Activated T-helper 9 cell treated with anti-CD3 and anti-CD28 coated beads, Interleukin-2, amount 50 U/mL, for 16 hours (primary cell): ENCODE measurements at places on chromosomes 12 and 14.
A peak's percentile ranks its signal among the peaks of the same experiment; 100 is the strongest.

- DNase-seq = no peak
These were observed at the start of gene LYZ for GRCh38 chr12:69348162-69348938. Gene LYZ (plus strand): TSS chr12:69348381. CDS start chr12:69348409, 28 bp downstream.

DNA sequence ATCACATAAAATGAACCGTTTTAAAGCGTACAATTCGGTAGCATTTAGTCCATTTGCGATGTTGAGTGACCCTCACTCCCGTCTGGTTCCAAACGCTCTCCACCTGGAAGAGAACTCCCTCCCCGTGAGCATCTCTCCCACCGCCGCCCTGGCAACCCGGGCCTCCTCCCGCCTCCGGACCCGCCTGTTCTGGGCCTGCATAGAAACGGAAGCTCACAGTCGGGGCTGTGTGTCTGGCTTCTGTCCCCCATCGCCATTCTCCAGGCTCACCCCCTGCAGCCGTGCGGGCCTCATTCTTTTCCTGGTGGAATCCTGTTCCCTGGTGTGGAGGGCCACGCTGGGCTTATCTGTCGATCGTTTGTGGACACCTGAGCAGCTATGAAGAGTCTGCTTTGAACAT, 17.3 kb downstream of the LRCOL1 start:
- no peak for DNase-seq

DNA sequence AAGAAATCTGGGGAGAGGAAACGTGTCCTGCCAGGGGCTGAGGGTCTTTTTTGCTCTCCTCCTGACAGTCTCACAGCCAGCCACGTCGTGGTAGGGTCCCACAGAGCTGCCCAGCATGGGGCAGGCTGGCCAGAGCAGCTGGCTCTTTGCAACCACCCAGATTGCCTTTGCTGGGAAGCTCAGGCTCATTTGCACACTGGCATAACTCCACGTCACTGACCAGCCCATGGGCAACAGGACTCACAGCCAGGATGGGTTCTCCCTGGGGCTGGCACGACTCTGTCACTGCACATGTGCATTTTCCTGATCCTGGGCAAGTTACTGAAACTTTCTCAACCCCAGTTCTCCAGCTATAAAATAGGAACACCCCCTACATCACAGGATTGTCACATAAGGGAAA, 242.2 kb downstream of the DPF3 start:
- no peak for DNase-seq

DNA sequence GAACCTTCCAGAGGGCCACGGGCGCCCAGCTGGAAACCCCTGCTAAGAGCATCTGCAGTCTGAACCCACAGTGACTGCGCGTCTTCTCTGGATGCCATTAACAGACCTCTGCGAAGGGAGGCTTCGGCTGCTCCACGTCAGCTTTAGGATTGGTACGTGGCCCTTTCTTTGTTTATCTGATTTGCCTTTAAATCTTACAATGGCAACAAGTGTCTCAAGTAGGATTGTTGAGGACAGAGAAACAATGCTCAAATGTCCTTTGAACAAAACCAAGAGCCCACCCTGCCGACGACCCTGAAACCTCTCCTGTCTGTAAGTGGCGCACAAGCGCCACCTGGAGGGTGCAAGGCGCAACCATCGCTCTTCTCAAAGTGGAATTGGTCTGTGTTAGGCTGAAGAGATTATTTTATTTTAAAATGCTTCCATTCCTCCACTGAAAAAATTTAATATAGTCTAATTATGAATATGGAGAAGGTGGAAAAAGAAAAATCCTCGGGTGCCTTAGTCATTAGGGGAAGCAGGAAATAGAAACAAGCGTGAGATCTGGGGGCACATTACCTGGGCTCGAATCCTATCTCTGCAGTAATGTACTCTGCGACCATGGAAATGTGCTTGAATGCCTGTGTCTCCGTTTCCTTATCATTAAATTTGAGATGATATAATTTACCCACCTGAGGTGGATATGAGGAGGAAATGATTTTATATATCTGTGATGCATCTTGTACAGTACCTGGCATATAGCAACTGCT, 82.6 kb upstream of the PTPRB start:
- no peak for DNase-seq

DNA sequence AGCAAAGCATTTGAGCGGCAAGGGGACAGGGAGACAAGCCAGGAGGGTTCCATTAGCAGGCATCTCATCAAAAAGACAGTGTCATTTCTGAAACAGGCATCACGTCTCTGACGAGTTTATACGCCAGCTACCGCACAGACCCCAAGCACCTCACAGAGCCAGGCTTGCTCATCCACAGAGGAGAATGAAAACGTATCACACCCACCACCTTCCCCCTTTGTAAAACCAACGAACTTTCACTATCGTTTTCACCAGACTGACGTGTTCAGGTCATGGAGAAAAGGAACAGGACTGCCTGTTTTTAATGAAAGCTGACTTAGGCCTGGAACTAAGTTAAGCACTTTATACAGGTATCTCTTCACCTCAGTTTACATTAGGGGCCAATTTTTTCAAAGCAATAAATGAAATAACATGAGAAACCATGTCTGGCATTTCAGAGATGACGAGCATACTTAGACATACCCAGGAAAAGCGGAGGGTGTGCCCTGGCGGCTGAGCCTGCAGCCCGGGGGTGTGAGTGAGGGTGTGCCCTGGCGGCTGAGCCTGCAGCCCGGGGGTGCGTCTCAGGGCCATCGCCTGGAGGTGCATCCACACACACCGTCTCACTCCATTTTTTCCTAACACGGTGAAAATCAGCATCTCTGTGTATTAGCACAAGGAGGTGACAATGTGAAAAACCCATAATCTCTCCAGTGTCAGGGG, 41.9 kb downstream of the STX2 start:
- peak; percentile 24 for DNase-seq

DNA sequence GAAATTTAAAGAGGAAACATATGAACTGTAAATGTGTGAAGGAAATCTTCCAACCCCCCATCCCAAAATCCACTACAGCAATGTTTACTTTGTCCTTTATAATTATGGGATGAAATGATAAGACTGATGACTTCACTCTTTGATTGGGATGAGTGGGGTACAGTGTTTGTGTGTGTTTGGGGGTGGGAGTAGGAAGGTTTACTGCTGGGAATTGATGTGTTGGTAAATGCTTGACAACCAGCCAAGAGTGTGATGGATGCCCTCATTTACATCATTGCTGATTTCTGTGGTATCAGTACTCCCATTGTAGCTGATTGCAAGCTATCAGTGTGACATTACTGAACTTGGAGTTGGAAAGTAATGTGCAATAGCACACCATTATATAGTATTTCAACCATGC, 90.9 kb downstream of the KCNMB4 start:
- no peak for DNase-seq

- no peak for DNase-seq
These were observed 223.9 kb upstream of the FLRT2 start for GRCh38 chr14:85306024-85306423.

GRCh38 chr12:28223858-28224257, 33.6 kb downstream of the CCDC91 start:
- no peak for DNase-seq

GRCh38 chr14:36627981-36628380, 33.7 kb upstream of the PAX9 start:
- no peak for DNase-seq
